NCI-H1092 (cell line): ENCODE measurements at places on chromosomes 13 and 19.
A peak's percentile ranks its signal among the peaks of the same experiment; 100 is the strongest.

DNA sequence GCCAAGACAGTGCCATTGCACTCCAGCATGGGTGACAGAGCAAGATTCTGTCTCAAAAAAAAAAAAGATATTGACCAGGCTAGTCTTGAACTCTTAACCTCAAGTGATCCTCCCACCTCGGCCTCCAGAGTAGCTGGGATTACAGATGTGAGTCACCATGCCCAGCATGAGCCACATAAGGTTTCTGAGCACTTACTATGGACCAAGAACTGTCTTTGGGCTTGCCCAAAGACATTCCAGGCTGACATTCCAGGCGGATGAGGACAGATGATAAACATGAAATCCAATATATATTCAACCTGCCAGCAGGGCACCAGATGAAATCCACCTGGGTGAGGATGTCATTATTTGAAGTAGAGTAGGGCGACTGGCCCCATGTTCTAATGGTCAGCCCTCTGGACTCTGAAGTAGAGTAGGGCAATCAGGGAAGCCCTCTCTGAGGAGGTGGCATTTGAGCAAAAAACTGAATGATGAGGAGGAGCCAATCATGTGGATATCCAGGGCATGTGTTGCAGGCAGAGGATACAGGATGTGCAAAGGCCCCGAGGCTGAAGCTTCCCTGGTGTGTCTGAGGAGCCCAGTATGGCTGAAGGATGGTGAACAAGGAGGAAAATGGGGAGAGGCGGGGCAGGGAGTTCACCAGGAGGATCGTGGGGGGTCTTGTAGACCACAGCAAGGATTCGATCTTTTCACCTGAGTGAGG is 4.0 kb downstream of the C19orf38 start:
- DNase-seq: no peak

DNA sequence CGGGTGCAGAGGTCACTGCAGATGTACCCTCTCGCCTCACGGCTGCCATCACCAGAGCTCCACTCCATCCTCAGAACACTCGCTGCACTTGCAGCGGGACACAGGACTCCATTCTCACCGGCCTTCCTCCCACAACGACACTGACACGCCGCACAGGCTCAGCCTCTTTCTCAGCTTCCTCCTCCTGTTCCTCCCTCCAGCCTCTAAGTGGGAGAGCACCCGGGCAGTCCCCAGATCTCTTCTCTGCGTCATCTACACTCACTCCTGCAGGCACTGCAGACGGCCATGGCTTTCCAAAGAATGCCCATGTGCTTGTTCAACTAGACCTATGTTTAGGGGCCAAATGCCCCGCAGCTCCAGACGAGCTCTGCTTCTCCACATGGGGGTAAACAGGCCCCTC is 14.3 kb upstream of the FKRP start:
- no peak for DNase-seq

DNA sequence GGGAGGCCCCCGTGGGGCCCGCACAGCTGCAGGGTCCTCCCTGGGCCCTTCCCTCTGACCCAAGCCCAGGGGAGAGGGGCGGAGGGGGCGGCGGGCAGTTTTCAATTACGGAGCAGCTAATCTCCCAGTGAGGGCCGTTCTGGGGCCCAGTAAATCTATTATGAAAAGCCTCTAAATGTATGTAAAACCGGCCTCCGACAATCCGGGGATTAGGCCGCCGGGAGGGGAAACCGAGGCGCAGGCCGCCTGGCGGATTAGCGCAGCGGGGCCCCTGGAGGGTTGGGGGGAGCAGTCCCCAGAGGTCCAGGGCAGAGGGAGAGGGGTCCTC is 25.1 kb downstream of the EFNA2 start:
- no peak for DNase-seq

- no peak for DNase-seq
These were observed 444.8 kb downstream of the OLFM4 start for GRCh38 chr13:53473397-53473796.

GRCh38 chr13:106161146-106161545 is 374.3 kb downstream of the EFNB2 start:
- no peak for DNase-seq

GRCh38 chr19:27657271-27658051 is 1555.5 kb downstream of the UQCRFS1 start:
- no peak for DNase-seq

DNA sequence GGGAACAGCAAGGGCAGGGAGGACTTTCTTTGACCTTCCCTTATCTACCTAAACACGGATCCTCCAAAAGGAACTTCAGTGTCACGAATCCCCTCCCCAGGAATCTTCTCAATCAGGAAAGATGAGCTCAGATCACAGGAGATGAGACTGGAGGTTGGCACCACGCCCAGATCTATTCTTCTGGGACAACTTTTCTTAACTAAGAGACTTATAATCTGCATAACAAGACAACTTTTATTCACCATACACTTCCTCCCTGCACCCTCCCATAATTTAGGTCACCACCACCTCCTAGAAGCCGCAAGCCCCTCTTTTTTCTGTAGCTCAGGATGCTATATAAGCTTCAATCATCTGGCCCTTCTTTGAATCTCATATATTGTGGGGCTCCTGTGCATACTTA is 19.2 kb upstream of the AKT2 start:
- no peak for DNase-seq

DNA sequence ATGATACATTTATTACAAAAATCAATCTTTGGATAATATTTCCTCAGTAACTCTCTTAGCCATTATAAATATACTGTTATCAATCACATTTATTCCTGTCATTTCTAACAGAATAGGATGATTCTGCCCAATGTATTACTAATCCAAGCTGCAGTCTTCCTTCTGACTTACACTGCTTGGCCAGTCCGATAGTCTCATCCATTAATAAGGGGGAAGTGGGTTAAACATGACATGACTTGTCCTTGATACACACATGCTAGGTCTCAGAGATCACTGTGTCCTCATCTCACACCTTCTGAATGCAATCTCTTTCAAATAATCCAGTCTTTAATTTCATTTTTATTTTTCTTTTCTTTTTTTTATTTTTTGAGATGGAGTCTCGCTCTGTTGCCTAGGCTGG is 18.8 kb downstream of the SACS start:
- no peak for DNase-seq

GRCh38 chr13:53150568-53150967 is 122.0 kb downstream of the OLFM4 start:
- no peak for DNase-seq

- DNase-seq: no peak
These were observed 76.0 kb downstream of the TEX29 start for GRCh38 chr13:111396457-111396856.

- DNase-seq: peak; percentile 11
These were observed 40.0 kb upstream of the KL start for GRCh38 chr13:32976056-32976805.

DNA sequence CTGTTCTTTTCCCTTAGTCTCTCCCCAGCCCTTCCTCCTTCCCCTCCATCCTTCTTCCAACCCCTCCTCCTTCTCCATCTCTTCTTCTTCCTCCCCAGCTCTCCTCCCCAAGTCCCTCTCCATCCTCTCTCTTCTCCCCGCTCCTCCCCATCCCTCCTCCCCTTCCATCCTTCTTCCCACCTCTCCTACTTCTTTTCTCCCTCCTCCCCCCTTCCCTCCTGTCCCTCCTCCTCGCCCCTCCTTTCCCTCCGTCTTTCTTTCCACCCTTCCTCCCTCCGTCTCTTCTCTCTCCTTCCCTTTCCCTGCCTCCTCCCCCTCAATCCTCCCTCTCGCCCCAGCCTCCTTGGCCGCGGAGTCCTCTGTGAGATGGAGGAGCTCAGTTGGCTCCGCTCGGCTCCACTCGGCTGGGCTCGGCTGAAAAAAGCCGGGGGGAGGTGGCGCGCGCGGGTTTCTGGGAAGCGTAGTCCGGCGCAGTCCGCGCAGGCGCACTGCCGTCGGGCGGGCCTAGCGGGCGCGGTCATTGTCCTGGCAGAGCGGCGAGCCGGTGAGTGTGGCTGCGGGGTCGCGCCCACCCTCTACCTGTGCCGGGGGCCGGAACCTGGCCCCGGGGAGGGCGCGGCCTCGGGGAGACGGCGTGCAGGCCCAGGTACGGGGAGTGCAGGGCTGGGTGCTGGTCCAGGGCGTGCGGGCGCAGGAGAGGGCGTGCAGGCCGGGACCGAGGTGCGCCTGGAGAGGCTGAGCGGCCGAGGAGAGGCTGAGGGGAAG is at the start of gene ZNF71:
Gene ZNF71 (plus strand): TSS at position 520 of the 765 bp plus-strand sequence. CDS start 6,257 bp downstream, outside the sequence.
- peak; percentile 71 for DNase-seq

DNA sequence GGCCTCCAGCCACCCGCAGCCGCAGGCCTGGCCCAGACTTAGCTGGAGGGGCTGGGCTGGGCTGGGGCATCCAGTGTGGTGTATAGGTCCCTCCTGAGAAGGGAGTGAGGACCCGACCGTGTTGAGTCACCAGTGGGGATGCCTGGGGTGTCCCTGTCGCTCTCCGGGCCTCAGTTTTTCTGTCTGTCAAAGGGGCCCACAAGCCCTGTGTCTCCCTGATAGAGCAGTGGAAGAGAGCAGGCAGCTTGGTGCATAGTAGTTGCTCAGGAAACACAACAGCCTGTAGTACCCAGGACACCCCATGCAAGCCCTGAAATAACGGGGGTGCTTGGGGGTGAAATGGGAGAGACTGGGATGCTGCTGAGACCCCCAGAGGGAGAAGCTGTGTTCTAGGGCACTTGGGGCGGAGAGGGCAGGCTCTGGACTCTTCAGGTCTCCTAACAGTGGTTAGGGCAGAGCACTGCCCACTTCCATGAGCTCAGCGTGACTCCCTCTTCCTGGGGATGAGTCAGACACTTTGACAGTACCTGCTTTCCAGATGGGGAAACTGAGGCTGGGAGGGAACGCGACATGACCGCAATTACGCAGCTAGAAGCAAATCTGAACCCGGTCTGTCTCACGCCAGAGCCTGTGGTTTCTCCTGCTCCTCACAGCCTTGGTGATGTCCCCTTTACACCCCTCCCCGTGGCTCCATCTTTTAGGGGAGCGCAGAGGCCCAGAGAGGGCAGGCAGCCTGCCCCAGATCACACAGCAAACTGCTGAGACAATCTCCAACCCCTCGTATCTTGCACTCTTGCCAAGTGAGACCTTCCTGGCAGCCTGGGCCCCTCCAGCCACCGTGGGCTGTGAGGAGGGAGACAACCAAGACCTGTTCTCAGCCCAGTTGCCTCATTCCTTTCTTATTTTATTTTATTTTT is 692 bp downstream of the SULT2B1 start:
- DNase-seq: no peak
